NCI-H2029 (cell line): ENCODE measurements at places on chromosomes 3 and 15.

DNA sequence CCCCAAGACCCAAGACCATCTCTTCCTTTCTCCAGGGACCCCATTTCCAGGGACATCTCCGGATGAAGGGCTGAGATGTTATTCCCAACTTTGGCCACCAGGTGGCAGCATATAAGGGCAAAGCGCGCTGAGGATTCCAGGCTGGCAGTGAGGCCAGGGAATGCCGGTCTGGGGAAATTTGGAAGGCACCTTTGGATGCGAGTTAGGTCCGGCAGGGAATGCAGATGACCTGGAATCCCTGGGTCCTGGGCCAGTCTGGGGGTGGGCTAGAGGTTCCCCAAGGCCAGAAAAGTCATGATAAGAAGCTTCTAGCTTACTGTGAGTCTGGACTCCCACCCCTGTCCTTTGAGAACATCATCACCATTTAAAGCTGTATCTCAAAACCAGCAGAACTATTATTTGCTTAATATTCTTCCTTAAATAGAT is 1.6 kb upstream of the CHST13 start:
- DNase-seq = no peak

GRCh38 chr15:76973906-76974305 is 21.0 kb upstream of the PSTPIP1 start:
- no peak for DNase-seq

DNA sequence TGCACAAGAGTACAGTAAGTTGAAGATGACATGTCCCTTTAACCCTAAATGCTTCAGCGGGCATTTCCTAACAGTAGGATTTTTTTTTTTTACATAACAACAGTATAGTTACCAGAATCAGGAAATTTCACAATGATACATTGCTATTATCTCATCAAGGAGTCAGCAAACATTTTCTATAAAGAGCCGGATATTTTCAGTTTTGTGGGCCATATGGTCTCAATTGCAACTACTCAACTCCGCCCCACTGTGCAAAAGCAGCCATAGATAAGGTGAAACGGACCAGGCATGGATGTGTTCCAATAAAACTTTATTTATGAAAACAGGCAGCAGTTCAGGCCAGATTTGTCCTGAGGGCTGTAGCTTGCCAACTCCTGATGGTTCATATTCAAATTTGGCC is 130.6 kb downstream of the SMAD6 start:
- no peak for DNase-seq

GRCh38 chr15:40285554-40286011 is 2.7 kb upstream of the ANKRD63 start:
- no peak for DNase-seq

DNA sequence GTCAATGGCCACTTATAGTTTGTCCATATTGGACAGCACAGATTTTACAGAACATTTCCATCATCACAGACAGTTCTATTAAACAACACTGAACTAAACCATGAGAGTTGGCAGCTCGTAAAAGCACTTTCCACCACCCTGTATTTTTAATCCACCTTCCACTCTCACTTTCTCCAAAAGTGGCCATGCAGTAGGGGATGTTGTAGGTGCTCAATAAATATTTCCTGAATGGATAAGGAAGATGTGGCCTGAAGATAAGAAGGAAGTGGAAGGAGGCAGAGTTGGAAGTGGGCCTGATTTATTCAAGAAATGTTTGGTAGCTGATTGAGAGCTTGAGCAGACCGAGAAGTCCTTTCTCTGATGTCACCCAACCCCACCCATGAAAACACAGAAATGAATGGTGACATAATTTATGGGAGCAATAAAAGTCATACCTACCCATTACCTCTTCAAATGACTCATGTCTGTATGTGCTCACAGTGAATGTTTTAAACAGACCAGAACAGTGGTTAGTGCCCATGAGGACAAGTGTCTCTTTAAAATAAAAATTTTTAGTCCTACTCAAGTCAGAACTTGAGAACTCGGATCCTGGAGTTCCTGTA is 39.6 kb upstream of the CTNNB1 start:
- DNase-seq = no peak

- no peak for DNase-seq
Measured at GRCh38 chr3:71162221-71162620, 421.3 kb downstream of the FOXP1 start.

DNA sequence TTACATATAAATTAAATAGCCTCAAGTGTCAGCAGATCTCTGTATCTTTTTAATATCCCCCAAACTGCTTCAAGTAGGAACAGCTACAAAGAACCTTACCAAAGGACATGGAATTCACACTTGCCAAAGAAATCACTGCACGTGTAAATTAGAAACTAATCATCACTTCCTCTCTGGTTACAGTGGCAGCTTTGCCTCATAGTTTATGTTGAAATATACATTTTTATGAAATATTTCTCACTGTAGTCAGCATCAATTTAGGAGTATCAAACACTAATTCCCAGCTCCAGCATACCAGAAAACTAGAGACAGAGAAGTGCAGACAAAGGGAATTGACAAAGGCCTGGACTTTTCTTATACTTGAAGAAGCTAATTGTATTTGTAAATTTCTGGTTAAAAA is 260.9 kb downstream of the TIGIT start:
- no peak for DNase-seq

GRCh38 chr15:75178171-75178937 is 23.3 kb upstream of the C15orf39 start:
- no peak for DNase-seq

GRCh38 chr3:143875546-143875945 is 27.3 kb upstream of the SLC9A9 start:
- DNase-seq = no peak

- peak; percentile 69 for DNase-seq
Measured at GRCh38 chr3:45224824-45225464, 1.1 kb downstream of the TMEM158 start.

DNA sequence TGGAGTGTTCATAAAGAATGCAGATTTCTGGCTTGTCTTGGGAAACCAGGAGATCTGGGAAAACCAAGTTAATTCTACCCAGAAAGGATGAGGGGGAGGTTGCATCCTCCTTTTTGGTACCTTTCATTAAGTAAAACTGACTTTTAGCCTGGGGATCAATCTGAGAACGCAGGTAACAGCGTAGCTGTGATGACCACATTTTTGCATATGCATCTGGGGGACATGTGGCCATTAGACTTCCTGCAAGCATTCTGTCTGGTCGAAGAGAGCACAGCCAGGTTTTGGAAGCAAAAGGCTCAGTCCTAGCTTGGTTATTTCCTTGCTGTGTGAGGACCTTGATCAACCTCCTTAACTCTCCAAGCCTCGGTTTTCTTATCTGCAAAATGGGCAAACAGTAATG is 145.2 kb downstream of the SHQ1 start:
- no peak for DNase-seq

GRCh38 chr3:87173776-87174175 is 53.3 kb upstream of the CHMP2B start:
- DNase-seq = no peak

- DNase-seq = no peak
Measured at GRCh38 chr3:195802261-195802701, 9.4 kb downstream of the MUC4 start.

- no peak for DNase-seq
Measured at GRCh38 chr3:117865338-117865737, 1155.8 kb downstream of the TUSC7 start.

DNA sequence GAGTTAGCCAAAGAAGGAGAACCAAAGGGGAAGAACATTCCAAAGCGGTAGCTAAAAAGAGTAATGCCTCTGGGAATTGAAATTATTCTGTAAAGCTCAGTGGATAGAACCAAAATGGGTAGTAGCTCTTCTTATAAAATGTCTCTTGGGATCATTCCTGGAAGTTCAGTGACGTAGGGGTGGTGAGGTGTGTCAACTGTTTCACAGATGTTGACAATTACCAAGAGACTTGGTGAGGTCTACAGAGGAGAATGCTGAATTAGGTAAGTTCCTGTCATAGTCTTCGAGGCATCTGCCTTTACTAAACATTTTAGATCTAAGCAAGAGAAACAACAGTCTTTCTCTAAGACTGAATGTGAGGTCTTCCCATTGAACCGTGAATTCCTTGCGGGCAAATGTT is 67.8 kb downstream of the TPRG1 start:
- DNase-seq = no peak

- DNase-seq = no peak
Measured at GRCh38 chr15:32867313-32867626, 149.5 kb downstream of the GREM1 start.

DNA sequence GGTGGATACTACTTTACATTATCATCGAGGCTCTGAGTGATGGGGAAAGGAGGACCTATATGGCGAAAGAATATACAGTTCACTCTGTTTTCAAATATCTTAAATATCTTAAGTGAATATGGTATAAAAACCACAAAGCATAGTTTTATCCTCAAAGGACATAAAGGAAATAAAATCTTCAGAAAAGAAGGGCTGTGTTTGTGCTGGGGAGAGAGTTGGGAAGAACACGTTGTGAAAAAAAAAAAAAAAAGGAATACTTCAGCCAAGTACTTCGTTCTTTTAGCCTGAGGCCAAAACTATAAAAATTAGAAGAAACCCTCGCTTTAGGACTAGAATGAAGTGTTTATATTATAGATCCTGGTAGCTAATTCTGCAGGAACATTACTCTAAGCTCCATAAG is 10.2 kb upstream of the TMEM212 start:
- DNase-seq = no peak

GRCh38 chr15:25435474-25436243 is 3.2 kb downstream of the UBE3A start:
- no peak for DNase-seq

DNA sequence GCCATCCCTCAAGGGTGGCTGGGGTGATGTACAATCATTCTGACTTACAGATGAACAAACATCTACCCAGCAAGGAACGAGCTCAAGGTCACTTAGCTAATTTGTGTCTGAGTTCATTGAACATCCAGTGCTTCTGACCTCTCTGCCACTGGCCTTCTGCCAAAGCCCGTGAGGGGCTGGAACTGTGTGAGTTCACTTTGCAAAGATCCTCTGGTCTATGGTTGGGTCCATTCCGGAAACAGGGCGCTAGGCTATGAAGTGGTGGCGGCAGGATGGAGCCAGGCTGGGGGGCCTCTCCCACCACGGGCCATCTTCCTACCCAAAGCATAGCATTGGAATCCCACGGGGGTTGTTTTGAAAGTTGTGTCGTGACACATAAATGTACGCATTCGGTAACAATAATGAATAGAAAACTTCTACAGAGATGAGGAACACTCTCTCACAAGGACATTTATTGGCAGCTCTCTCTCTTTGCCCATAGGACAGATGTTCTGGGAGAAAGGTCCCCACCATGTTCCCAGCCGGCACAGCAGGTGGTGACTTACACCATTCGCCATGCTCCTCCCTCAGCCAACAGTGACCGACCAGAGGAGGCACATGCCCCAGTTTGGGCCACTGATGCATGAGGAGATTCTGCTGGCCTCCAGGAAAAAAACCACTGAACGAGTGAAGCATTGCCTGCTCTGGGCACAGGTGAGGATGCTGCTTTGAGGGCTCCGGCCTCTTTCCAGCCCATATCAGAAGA is 214.7 kb upstream of the CHRNA7 start:
- no peak for DNase-seq

DNA sequence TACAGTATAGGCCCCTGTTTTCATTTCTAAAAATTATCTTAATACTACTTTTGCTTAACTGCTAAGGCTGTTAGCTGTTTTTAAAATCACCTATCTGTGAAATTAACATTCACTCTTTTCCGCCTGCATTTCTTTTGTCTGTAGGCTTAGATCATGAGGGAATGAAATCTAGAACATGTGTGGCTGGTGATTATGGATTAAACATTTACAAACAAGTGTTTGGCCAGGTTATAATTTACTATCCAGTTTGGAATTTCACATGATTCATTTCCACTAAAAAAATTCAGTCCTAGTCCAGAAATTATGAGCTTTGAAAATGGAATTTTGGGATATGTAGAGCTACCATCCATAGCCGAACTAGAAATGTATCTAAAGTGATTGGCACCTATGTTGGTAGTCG is 39.1 kb downstream of the GOLM2 start:
- no peak for DNase-seq

GRCh38 chr15:35738370-35738769 is 192.4 kb upstream of the DPH6 start:
- DNase-seq = no peak

GRCh38 chr3:24686808-24687207 is 192.2 kb upstream of the THRB start:
- no peak for DNase-seq

- no peak for DNase-seq
Measured at GRCh38 chr15:68279779-68280753, 2.5 kb downstream of the FEM1B start.

- DNase-seq = no peak
Measured at GRCh38 chr3:136444581-136444980, 194.4 kb downstream of the PCCB start.

DNA sequence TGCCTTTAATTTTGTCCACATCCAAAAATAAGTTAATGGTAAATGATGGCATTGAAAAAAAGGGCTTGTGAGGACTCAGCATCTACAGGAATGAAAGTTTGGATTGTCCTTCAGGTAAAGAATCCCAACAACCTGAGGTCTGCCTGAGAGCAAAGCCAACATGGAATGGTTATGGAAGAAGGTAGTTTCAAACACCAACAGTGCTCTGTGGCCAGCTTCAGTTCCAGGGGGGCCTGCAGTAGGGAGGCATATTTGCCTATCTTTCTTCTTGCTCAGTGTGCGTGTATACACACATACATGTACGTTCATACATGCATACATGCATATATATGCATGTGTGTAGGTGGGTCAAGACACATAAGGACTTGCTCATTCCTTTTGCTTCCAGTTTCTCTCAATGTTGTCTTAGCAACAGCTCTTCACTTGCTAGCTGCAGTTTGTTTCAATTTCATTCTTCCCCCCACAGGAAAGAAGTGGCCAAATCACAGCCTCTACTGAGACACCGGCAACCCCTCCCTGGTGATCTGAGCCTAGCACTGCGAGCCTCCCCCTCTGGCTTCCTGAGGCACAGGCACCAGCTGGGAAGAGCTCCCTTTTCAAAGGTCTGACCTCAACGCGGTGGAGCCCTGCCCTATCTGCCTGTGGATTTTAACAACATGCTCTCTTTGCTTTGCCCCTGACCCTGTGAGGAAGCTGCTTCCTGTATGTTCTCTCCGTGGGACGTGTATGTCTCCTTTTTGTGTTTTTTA is 146.2 kb downstream of the KLF13 start:
- DNase-seq = no peak

DNA sequence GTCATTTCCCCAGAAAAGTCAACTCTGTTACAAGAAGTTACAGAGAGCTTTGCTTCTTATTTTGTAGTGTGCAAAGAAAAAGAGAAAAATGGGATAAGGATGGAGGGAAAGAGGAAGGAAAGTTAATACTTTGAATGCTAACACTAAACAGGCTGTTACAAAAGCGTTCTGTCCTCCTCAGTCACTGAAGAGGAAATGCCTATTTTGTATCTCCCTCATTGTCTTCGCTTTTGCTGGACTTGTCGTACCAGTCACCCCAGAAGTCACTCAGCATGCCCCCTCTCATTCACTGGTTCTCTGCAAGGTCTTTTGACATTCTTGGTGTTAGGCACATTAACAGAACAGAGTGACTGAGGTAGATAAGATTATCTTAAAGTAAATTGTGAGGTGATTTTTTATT is 129.6 kb downstream of the ALCAM start:
- no peak for DNase-seq

DNA sequence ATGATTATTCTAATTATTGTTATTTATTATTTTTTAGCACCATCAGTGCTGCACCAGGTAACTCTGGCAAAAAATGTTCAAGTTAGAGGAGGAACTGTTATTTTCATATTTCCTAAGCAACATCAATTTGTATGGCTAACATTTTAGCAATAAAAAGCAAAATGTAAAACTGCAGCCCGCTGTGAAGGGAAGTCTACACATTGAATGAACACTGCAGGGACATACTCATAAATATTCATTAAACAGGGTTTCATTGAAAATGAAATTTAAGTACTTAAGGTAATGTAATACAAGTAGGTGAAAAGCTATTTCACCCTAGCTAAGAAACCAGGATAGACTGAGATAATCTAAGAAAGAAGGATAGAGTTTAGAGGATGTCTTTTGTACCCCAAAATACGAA is 532.7 kb downstream of the NLGN1 start:
- no peak for DNase-seq
